ENCODE measurements at places on chromosomes 1 and 21. TPM values are rescaled to one million over a fixed set of nuclear protein-coding genes. Genes with fewer than 3 reads are reported as not detected.

DNA sequence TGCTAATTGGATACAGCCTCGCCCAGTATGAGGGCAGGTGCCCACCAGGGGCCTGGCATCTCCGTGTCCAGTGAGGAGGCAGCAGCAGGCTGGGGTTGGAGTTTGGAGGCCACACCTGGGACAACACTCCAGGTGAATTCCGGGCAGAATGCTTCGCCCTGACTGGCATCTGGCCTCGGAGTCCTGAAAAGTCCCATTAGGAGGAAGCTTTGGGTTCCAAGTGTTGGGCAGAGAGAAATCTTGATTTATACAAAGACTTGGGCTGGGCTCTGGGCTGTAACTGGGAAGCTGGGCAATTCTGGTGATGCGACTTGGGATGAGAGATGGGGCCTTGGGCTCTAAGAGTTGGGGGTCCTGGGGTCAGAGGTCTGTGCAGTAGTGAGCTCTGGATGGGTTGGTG, 48.1 kb upstream of the CSF3R start:
- no peak for DNase-seq

- DNase-seq: no peak
These were observed 10.7 kb downstream of the POLR3GL start for GRCh38 chr1:145975216-145975615.

DNA sequence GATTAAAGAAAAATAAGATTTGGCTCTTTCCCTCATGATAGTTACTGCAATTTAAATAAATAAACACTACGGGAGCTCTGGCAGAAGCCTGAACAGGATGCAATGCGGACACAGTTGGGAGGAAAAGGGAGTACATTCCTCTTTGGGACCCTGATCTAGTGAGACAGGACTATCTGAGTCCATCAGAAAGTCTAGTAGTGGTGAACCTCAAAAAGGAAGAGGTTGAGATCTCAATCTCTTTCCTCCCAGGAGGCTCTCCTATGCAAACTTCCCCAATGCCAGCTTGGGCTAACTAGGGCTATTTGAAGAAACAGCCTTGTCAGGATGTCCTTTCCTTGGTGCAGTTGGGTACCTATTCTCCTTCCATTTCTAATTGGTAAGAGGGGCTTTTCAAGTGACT, 4.9 kb upstream of the ABCD3 start:
- no peak for DNase-seq

DNA sequence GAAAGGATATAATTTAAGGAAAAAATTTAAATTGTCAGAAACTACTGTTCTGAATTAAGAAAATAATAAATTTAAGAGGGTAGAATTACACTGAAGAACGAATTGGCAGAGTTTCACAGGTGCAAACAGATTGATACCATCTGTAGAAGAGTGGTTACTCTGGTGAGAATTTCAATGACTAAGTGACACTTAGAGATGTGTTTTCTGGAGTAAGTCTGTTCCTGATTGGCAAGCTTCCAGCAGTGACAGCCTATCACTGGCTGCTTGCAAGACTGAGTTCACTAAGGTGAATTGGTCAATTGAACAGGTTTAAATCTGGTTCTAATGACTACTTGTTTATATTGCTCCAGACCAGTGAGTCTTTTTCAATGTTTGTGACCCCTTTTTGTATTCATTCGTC, 838.2 kb upstream of the RGS18 start:
- DNase-seq: no peak

GRCh38 chr1:82177192-82177591, 376.5 kb downstream of the ADGRL2 start:
- DNase-seq: peak; percentile 25

- no peak for DNase-seq
These were observed 116.7 kb upstream of the CHRM3 start for GRCh38 chr1:239269706-239270105.

DNA sequence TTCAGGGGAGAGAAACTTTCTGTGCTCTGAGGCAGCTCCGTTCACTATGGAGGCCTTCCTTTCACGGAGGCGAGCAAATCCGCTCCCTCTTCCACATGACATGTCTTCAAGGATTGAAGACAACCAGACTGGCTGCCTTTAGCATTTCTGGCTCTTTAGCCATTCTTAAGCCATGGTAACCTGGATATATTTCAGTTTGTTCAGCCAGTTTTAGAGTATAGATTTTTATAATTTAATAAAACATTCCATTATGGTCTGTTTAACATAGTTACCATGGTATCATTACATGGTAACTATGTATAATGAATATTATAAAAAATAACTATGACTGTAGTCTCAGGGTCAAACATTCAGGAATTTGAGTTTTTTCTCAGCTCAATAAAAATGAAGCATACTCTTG, 54.2 kb upstream of the NFIA start:
- DNase-seq: no peak

- peak; percentile 15 for DNase-seq
These were observed 88.6 kb upstream of the GNG12 start for GRCh38 chr1:67921725-67922489.

The DENND2D gene
- total RNA-seq: not detected

DNA sequence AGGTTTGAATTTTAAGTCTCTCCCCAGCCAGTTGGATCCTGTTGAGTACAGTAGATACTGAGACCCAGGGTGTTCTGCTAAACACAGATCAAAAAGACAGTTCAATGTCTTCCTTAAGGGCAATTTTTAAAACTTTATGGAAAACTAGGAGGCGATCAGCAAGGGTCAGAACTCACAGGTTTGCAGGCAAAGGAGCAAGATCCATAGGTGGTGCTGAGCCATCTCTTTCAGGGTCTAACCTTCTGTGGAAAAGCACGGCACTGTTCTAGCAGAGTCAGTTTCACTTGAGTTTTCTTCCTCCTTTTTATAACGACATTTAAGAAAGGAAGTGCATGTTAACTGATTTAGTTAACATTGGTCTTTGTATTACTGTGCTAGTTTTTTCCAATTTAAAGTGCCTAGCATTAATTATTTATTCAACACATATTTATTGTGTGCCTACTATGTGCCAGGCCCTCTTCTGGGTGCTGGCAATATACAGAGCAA, at the start of gene CD84:
Gene CD84, minus strand, starts transcription at position 281 of the 486 bp plus-strand sequence. Its CDS starts 59 bp downstream, at position 222.
- no peak for DNase-seq

DNA sequence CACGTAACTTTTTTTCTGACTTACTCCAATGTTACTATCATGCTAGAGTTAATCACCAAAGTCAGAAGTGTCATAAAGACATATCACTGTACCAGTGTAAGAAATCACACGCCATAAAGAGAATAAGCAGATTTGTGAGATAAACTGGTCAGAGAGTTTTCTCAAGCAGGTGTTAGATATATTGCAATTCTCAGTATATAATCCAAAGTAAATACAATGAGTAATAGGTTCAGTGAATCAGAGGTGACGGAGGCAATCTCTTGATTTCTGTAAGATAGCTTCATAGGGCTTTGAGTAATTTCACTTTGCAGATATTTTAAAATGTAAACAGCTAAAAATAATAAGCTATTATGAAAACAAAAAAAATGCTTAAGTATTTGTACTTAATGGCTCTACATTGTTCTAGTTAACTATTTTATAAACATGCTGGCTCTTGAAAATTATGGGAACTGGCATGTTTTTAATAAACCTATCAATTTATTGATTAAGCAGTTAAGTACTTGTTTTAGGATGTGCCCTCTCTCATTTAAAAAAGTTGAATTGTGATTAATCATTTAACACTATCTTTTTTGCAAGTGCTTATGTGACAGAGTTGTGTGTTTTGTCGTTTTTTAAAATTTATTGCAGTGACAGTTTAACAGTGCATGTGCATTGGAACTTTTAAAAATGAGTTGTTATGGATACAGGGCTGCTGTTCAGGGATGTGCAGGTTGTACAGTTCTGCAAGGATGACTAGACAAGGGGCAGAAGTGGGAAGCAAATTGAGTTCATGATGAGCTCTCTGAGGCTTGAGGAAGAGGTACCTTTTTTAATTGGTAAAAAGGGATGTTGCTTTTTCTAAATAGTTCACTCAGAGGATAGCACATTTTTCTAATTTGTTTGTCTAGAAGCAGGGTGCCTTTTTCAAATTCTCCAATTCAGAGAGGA, 119.1 kb downstream of the USP25 start:
- peak; percentile 60 for DNase-seq

DNA sequence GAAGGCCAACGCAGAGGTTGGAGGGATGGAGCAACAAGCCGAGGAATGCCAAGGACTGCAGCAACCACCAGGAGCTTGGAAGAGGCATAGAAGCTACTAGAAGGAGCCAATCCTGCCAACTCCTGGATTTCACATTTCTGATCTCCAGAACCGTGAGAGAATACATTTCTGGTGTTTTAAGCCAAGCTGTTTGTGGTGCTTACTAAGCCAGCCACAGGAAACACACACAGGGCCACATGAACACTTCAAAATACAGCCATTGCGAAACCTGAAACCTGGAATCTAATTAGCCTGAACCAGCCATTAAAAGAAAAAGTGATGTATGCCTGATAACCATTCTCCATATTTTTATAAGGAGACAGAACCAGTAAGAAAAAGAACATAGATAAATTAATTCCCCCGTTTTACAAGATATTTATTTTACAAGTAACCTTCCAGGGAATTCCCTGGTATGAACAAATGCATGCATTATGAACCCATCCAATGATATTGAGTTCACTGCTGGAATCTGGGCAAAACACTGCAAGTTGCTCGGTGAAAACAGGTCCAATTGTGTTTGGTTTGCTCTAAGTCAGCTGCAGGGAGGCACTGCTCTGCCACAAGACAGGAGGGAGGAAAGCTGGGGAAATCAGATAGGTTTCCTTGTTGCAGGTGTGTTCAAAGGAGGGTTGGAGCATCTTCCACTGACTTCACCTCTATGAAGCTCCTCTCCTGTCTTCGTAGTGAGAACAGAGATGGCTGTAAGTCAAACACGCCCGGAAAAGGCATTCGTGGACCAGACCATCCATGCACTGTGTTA, 70.2 kb downstream of the ETS2 start:
- peak; percentile 59 for DNase-seq

DNA sequence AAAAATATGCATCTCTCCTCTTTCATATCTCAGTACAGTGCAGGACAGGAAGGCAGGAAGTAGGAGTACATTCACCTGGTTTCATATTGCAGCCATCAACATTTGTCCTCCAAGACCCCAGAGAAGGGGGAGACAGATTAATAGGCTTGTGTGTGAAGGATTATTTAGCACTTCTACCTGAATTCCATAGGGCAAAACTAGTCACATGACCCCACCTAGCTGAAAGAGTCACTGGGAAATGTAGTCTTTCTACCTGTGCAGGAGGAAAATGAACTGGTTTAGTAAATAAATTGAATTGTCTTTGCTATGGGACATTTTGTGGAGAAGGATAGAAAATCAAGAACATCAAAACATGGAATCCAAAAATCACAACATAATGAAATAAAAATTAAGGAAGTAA, 13.9 kb upstream of the TRIM33 start:
- no peak for DNase-seq

DNA sequence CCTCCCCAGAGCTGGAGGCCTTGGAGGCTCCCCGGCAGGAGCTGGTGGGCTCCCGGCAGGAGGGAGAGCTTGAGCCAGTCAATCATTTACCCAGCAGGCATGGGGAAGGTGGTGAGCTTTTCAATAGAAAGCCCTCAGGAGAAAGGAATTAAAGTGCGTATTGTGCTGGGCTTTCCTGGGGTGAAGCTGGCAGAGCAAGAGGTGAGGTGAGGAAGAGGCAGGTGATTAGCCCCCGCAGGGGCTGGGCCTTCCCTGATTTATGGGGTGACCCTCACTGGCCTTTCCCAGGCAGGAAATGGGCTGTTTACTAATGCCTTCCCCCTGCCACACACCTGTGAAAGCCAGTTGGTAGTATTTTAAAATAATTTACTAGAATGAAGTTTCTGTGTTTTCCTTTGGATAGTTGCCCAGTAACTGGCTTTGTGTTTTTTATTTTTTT, 25.8 kb downstream of the CLDN14 start:
- DNase-seq: no peak

GRCh38 chr1:93042187-93043056, 36.7 kb upstream of the MTF2 start:
- DNase-seq: peak; percentile 61

The PODN gene
- total RNA-seq: not detected

GRCh38 chr1:94727846-94728715, 92.1 kb upstream of the SLC44A3 start:
- DNase-seq: peak; percentile 86

The RGS1 gene
- total RNA-seq: not detected

DNA sequence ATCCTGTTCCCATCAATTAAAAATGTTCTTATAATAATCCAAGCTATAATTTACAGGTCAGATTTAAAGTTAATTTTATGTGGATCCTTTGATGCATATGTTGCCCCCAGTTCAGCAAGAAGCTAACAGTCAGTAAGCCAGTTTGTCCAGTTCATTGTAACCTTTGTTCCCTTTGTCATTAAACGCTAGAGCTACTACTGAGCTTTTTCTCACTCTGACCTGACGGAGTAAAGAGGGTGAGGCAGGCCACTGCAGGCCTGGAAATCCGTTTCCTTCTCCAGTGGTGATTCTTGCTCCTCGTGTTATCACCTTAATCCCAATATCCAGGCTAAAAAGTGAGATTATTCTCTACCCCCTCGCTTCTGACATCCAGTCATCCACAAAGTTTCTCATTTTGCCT, 10.2 kb downstream of the YBX1 start:
- no peak for DNase-seq

The TMEM82 gene
- not detected for total RNA-seq

The PLEKHN1 gene
- 3.3 TPM for total RNA-seq

DNA sequence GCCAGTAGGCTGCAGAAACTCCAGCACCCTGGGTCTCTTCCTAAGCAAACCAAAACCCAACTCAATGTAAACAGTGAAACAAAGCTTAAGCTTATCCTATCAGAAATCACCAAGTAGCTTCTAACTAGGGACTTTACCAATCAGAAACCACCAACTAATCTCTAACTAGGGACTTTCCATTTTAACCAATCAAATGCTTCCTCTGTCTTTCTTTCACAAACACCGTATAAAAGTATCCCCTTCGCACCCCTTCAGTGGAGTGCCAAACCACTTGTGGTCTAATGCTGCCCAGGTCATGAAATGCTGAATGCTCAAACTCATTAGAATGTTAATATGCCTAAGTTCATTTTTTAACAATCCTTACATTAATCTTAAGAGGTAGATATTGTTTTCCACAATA, 250.5 kb upstream of the DUSP10 start:
- no peak for DNase-seq

DNA sequence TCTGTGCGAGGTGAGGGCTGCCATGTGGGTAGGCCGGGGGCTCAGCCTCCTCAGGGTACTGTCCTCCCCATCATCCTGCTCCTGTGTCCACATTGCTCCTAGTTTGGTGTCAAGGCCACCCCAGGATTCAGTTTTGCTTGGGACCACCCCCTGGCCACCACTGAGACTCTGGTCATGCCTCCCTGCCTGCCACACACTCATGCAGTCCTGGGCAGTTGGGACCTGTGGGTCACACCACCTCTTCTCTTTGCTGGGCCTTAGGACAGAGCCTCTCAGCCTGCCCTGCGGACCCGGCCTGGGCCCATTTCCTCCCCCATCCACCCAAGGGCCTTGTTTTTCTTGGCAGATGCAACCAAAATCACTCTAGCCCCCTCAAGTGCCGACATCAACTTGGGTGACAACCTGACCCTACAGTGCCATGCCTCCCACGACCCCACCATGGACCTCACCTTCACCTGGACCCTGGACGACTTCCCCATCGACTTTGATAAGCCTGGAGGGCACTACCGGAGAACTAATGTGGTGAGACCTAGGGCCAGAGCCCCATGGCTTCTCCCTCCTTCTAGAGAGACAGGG, 19.4 kb downstream of the TMEM81 start:
- DNase-seq: no peak

GRCh38 chr1:29179641-29180184, 2.0 kb downstream of the SRSF4 start:
- DNase-seq: no peak
